Bladder microvascular endothelial cell (primary cell): ENCODE measurements at places on chromosomes 16 and 17. TPM values are rescaled to one million over a fixed set of nuclear protein-coding genes. Genes with fewer than 3 reads are reported as not detected.

Gene MFAP4
- total RNA-seq: not detected in 2 replicates

Gene OTOP3
- total RNA-seq: not detected in 2 replicates

Gene SMPD3
- under 0.01 and 0.25 TPM in 2 replicates for total RNA-seq

Gene CX3CL1
- total RNA-seq: 3.6 and 89.1 TPM in 2 replicates

Gene TMEM208
- total RNA-seq: 20.3 and 21.5 TPM in 2 replicates

Gene GRAPL
- 13.3 and 67.8 TPM in 2 replicates for total RNA-seq

Gene EPN3
- total RNA-seq: under 0.01 and 0.06 TPM in 2 replicates

Gene BIRC5
- 36.3 and 92.9 TPM in 2 replicates for total RNA-seq

Gene CD300E
- not detected in 2 replicates for total RNA-seq

Gene WFIKKN1
- 0.19 TPM in 1 of 2 replicates, not detected in the other for total RNA-seq

Gene TEKT1
- total RNA-seq: not detected in 2 replicates

Gene CRYBA1
- not detected in 2 replicates for total RNA-seq
